NCI-H1436 treated with DMSO at 0.1 percent for 48 hours (cell line): ENCODE measurements at places on chromosomes 6 and 20.
A peak's percentile ranks its signal among the peaks of the same experiment; 100 is the strongest.

DNA sequence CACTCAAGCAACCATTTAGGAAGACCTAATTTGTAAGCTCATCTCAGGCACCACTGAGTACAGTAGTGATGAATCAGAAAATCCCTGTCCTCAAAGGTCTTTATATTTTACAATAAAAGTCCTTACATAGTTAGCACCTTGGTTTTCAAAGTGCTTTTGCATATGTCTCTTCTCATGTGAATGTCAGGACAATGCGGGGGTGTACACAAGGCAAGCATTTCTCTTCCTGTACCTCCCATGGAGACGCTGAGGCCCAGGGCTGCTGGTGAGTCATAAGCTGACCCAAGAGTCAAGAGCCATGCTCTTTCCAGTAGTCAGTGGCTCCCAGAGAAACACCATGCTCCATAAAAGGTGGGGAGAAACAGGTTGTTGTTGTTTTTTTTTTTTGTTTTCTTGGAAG is 174.0 kb downstream of the GJA10 start:
- DNase-seq = no peak

DNA sequence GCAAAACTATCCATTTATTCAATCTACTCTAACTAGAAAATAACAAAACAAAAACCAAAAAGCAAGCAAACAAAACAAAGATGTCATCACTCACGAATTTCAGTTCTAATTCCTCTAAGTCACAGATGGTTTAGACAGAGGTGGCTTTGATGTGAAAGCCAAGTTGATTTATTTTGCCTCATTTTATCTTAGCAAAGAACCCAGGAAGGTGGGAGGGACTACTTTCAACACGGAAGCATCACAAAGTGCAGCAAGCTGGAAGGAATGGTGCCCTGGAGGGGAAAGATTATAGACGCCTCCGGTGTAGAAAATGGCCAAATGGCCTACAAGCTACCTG is 88.4 kb downstream of the LAMP5 start:
- no peak for DNase-seq

GRCh38 chr6:73017476-73017875 is 207.8 kb downstream of the KHDC1L start:
- no peak for DNase-seq

GRCh38 chr20:17657898-17658647 is 24.0 kb downstream of the RRBP1 start:
- no peak for DNase-seq

GRCh38 chr6:106461084-106461483 is 100.6 kb downstream of the CRYBG1 start:
- no peak for DNase-seq

DNA sequence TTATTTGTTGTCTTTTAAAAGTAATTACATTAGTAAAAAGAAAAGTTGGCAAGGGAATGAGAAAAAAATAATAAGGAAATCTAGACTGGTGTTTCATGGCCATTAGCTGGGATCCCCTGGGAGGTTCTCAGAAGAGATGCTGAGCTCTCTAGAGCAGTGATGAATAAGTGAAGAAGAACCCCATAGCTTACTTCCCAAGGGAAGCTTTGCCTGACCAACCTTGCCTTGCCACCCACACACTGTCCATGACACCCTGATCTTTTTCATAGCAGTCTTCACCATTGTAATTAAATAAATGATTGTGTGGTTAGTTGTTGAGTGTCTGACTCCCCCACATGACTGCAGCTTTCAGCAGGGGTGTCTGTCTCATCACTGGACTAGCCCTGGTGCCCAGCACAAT is 5.9 kb downstream of the C6orf163 start:
- DNase-seq = no peak

GRCh38 chr20:61253264-61253639 is 1.2 kb downstream of the CDH4 start:
- DNase-seq = no peak

- no peak for DNase-seq
Measured at GRCh38 chr6:51949526-51949925, 137.9 kb downstream of the PKHD1 start.

GRCh38 chr6:169810066-169810989 is 58.9 kb downstream of the ERMARD start:
- DNase-seq = no peak

- peak; percentile 48 for DNase-seq
Measured at GRCh38 chr6:48765352-48765961, 654.5 kb upstream of the PTCHD4 start.

DNA sequence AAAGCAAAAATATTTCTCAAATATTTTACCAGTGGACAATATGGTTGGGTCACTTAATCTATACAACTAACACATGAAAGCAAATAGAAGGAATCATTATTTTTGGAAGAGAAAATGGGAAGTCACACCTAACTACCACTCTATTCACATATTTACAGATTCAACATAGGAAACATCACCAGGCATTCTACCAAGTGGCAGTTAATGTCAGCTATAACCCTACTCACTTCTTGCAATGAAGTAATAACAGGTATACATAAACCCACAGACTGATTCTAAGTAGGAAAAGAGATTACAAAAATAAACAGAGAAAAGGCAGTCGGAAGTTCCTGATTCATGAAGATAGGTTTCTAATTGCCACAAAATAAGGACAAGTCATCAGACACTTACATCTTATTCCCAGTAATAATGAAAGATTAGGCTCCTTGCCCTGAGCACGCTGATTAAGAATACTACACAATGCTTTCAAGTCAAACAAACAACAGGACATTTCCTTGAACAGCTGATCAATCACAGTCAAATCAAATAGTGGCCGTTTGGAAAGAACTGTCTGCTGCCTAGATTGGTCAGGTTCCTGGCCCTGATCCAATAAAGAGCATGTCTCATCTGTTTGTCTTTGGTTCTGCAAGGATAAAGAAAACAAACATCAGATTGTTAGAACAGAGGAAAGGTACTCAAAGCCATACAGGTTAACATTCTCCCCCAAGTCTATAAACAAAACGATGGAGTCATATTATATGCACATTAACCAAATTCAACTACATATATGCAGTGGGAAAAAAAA is 79.2 kb upstream of the PLN start:
- DNase-seq = no peak

- DNase-seq = no peak
Measured at GRCh38 chr20:62068997-62069396, 3.3 kb upstream of the TAF4 start.

DNA sequence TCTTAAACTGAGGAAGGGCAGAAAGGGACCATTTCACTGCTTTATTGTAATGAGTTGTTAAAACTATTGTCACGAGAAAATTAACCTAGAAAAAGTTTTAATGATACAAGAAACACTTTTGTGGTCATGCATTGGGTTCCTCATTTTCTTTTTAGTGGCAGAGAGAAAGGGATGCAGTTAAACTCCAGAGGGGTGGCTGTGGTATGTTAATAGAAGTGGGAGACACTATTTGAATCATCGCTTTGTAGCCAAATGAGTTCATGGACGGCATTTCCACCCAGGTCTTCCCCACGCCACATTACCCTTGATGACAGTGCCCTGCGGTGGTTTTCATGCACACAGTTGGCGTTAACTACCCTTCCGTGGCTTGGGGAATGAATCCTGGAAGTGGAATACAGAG is 235.6 kb downstream of the PLCB1 start:
- DNase-seq = no peak

DNA sequence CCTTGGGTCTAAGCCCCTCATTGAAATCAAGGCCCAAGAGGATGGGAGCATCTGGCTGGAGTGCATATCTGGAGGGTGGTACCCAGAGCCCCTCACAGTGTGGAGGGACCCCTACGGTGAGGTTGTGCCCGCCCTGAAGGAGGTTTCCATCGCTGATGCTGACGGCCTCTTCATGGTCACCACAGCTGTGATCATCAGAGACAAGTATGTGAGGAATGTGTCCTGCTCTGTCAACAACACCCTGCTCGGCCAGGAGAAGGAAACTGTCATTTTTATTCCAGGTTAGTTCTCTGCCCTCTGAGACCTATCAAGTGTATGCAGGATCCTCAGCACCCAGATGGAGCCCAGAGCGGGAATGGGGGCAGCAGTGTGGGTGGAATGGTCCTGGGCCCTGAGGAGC is 5.1 kb downstream of the BTN2A2 start:
- no peak for DNase-seq

DNA sequence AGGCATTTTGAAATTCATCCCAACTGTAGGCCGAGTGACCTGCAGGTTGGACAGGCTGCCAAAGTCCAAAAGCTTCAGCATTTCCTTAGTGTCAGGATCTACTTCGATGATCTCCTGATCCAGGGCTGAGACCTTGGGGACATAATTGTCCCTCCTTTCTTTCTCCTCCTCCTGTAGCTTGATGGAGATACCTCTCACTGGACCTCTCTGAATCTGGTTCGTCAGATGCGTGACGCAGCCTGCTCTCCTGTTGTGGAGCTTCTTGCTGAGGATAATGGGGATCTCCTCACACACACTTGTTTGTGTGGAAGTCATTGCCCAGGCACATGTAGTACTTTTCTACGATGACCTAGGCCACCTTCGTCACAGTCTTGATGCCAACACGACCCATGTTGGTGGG is 1.5 kb upstream of the MAS1L start:
- DNase-seq = no peak

DNA sequence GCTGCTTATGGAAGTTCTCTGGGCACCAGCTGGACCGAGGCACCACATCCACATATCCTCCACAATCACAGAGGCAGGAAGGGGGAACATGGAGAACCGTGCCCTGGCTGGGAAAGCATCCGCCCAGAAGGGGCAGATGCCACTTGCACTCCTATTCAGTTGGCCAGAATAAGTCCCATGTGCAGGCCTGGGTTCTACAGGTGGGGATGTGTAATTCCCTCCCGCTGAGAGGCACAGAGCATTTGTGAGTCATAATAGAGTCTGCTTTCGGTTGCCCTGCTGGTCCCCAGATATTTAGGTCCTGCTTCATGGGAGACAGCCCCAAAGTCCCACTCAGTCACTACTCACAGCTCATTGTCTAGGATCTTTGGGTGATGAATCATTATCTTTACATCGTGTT is 104.0 kb downstream of the PHACTR3 start:
- no peak for DNase-seq

DNA sequence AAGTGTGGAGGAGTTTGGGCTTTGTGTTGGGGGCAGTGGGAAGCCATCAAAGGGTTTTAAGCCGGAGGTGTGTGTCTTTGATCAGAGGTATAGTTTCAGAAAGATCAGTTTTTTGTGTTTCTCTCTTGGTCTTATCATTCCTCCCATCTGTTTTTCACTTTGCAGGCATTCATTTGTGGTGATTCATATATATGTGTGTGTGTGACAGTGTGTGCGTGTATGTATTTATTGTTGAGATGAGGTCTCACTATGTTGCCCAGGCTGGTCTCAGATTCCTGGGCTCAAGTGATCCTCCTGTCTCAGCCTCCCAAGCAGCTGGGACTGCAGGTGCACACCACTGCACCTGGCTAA is 11.1 kb upstream of the SERINC3 start:
- no peak for DNase-seq

- no peak for DNase-seq
Measured at GRCh38 chr20:19095762-19096161, 116.7 kb upstream of the SLC24A3 start.

GRCh38 chr6:67766057-67766456 is 869.0 kb upstream of the ADGRB3 start:
- DNase-seq = no peak

DNA sequence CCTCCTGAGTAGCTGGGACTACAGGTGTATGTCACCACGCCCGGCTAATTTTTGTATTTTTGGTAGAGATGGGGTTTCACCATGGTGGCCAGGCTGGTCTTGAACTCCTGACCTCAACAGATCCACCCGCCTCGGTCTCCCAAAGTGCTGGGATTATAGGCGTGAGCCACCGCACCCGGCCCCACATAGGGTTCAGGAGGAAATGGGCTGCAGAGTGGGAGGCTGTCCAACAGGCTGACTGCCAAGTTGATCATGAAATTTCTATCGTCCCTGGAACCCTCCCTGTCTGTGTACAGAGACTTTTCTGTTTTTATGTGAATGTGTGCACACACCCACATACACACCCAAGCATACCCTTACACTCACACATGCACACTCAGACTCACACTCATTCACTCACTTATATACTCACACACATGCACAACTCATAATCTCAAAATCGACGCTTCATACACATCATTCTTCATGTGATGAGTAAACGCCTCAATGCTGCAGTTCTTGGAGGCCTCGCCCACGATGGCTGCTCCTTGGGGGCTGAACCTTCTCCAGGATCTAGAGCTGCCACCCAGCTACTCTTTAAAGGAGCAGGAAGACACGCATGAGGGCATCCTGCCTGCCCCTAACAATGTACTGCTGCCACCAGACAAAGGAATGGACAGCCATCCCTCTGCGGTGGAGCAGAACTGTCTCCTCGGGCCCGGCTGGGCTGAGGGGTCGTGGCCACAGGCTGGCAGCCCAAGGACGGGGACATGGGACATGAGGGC is 35.6 kb downstream of the SUN5 start:
- DNase-seq = no peak

DNA sequence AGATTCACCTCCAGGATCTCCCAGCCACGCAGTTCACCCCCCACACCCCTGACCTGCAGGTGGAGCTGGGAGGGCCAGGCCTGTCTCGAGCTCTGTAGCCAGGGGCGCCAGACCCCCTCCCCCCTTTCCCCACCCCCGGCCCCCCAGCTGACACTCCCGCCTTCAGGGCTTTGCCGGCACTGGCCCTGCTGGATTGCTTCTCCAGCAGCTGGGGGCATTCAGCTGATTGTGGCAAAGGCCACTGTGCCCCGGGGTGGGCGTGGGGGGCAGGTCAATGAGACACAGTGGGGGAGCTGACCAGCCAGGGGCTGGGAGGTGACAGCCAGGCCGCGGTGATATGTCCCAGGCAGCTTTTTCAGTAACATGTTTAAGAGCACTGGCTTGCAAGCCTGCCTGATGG is 22.2 kb downstream of the ZBP1 start:
- DNase-seq = no peak

DNA sequence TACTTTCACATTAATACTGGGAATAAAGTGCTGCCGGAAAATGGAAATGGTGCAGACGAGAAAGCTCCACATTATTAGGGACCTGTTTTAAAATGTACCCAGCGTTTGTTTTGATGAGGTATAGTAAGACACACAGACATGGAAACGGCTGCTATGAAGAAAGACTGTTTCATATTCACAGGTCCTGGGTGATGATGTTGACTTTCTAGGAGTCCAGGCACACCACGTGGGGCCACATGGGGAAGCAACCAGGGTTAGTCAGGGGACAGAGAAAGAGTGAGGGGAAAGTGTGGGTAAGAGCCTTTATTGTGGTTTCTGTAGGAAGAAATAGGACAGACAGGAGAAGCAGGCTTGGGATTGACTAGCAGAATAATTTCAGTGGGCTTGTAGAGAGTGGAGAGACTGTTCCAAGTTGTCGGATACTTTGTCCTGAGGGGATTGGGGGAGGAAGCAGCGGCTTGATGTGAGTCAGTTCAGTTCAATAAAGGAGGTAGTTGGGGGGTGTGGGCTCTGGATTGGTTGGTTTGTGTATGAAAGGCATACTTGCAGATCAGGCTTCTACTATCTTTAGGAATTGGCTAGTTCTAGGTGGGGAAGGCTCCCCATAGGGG is 112.0 kb upstream of the MCHR2 start:
- DNase-seq = no peak

DNA sequence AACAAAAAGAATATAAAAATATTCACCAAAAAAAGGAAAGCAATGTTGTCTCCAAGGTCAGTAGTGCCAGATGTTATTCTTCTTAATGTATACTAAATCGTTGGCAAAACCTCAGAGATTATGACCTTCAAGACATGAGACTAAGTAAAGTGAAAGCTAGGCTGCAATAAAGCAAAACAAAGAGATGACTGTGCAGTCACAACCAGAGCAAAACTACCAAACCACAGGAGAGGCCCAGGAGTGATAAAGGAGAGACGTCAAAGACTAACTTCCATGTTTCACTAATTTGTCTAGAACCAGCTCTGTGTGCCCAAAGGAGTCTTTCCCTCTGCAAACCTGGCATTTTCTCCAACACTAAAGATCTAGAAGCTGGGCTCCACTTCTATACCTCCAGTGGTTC is 155.9 kb upstream of the POU3F2 start:
- no peak for DNase-seq
